ENCODE measurements at places on chromosomes 11 and 22.

DNA sequence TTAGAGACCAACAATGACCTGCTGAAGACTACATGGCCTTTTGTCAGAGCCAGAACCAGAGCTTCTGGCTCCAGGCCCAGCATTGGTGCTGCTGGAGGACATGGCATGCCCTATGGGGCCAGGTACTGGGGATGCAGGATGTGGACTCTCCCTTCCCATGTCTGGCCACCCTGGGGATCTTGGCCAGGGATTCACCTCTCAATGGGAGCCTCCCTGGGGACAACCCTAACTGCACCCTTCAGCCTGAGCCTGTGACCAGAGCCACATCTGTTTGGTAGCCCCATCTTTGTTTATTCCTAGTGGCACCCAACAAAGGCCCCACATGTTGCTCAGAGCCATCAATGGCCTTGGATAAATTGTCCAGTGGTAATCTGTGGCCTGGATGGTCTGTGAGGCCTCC lies 5.8 kb downstream of the KLHL35 start:
- no peak for DNase-seq

DNA sequence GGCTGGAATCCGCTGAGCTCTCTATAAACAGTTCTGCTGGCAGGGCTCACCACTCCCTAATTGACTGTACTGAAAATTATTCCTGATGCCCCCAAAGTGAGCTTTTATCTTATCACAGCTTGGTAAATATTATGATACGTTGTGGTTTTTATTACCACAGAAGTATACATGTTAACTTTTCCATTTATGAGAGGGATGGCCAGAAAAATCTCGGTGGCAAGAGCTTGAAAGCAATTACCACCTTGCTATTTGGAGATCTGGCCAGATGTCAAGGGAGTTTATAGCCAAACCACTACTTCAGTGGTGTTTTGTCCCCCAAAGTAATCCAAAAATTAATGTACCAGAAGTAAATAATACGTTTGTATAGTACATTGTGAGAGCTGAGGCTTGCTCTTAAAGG lies 75.4 kb upstream of the RCN1 start:
- no peak for DNase-seq

GRCh38 chr11:128552783-128553661 lies 34.3 kb downstream of the ETS1 start:
- DNase-seq, result no peak

GRCh38 chr11:124878759-124879492 lies 13.7 kb downstream of the ROBO3 start:
- DNase-seq, result no peak

DNA sequence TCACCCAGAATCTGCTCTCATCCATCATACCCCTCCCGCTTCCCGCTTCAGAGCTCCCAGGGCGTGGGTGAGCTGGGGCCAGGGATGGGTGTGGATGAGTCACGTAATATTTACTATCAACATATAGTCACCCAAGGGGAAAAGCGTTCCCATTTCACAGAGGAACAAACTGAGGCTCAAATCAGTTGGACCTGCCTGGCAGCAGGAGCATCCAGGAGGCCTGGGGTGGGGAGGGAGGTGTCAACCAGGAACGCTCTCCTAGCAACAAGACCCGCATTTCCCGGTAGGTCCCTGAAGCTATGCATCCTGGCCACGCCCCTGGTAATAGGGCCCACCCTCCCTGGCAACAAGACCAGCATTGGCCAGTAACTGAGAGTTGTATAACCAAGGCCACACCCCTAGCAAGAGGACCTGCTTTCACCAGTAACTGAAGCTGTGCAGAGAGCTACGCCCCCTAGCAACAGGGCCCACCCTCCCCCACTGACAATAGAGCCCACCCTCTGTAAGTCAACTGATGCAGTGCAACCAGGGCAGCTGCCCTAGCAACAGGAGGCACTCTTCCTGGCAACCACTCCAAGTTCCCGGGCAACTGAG lies 32.7 kb upstream of the TXNRD2 start:
- no peak for DNase-seq

GRCh38 chr11:5283086-5283485 lies 13.3 kb upstream of the HBE1 start:
- DNase-seq, result no peak

DNA sequence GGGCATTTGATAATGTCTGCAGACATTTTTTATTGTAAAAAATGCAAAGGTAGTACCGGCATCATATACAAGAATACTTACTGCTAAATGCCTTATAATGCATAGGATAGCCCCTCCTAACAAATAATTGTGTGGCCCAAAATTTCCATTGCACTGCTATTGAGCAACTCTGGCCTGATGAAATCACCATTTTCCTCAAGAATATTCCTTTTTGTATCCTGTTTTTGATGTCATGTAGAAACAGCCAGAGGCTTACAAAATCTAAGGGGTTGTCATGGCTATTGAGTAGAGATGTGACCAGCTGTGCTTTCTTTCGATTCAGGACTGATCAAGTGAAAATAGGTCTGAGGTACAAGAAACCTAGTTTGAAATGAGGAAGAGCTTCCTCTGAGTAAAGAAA lies 854.3 kb downstream of the KCNA4 start:
- DNase-seq, result no peak

- no peak for DNase-seq
Measured at GRCh38 chr22:49629586-49630447, 197.9 kb downstream of the BRD1 start.

DNA sequence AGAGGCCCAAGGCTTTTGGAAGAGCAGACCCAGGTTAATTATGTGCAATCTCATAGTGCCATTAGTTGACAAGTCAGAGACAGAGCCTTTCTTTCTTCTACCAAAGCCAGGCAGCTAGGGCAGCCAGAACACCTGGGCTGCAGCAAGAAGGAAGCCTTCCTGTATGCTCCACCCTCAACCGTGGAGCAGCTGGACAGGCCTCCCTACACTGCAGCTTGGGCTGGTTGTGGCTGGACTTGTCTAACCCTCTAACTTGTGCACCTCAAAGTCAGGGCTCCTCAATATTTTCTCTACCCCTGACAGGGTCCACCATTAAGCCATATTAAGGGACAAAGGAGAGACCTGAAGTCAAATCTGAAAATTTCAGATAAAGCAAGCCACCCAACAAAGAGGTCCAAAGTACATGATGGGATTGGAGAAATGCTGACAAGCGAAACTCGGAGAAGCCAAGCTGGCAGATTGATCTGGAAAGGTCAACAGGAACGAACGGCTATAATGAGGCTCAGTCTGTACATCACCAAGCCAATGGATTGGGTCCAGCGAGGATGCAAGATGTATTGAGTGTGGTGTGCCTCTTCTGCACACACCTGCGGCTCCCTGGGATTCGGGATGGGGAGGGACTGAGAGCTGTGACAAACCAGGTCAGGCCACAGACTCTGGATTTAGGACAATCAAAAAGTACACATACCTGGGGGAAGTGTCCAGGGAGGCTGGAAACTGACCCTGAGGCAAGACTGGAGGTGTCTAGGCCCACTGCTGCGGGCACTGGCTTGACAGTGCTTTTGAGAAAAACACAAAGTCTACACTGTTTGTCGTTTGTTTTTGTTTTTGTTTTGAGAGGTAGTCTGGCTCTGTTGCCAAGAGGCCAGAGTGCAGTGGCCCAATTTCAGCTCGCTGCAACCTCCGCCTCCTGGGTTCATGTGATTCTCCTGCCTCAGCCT lies 11.7 kb upstream of the SLC43A3 start:
- no peak for DNase-seq

DNA sequence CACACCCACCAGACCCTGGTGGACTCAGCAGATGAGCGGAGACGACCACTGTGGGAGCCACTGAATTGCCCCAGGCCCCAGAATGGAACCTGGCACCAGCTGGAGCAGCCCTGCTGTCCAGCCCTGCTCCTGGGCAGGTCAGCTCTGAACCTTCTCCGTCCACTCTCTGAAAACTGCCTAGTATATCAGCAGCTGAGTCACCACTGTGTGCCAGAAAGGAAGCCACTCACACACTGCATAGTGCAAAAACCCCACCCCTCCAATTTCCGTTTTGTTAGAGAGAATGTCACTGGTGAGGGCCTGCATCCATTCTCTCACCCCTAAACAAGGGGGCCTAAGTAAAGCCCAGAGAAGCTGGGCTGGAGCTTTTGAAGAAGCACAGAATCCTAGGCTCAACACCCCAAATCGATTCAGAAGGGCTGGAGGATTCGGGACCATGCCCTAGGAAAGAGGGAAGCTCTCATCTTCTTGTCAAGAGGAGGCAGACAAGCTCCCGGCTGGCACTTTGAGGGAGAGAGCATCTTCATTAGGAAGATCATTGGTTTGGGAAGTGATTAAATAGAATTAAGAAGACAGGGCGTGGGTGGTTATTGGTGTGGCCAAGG lies 44.5 kb downstream of the GALNT18 start:
- no peak for DNase-seq

DNA sequence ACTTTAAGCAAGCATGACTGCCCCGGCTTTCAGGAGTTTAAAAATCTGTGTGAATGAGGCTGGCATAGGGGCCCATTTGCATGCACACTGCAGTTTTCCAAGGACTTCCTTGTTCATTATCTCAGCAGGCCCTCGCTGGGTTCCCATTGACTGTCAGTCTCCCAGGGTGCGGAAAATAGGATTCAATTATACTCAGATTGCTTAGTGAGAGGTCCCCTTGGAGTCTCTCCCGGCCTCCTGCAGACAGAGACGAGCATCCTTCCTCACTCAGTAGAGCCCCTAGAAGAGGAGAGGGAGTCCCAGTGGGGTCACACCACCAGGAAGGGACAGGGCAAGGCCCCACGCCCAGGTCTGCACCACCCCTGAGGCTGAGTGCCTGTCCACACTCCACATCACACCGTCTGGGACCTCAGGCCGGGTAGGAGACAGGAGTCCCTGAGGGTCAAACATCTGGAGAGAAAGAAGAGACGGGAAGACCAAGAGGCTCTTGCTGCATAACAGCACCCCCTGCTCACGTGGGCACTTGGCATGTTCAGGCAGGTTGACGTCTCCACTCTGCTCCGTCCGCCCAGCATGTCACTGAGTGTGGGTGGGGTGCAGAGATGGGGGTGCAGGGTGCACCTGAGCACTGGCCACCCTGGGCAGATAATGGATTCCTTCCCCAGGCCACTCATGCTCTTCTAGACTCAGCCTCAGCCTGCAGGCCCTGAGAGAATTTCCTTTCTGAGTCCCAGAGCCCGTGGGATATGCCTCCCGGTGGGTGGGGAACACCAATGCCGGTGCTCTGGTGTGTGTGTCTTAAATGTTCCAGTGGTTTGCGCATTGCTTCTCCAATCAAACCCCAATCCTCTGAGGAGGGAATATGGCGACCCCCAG lies 58.8 kb downstream of the MCM5 start:
- DNase-seq, result no peak

- DNase-seq, result no peak
Measured at GRCh38 chr11:47415949-47416472, 7.6 kb downstream of the SLC39A13 start.

- DNase-seq, result no peak
Measured at GRCh38 chr11:79942646-79943045, 501.8 kb upstream of the TENM4 start.

DNA sequence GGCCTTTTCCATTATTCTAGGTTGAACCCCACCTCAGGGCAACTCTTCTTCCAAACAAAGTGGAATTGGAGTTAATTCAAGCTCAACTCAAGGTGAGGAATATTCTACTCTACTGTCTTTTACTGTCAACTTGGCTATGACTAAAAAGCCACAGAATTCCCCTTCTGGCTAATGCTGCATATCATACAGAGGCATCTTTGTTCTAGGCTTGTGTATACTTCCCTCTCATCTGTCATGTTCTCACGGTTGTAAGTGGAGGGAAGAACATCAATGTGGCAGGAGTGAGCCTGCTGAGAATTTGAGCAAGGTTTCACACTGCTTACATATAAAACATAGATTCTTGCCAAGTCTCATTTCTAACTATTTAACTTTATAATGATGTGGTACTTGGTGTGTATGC lies 921.4 kb upstream of the CNTN5 start:
- DNase-seq, result no peak

DNA sequence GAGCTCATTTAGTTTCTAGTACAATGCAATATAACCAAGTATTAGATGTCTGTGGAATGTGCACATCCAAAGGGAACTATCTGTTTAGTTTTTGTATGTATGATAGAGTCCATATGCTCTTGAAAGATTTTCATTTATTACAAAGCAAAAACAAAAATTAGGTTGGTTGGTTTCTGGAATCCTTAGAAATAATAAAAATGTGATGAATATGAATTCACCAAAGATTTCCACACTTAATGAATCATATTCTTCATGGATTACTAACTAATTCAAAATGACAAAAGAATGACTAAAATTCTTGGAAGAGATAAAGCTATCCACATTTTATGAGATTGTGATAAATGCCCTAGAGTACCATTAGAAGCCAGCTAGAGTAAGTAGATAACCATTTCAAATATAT lies 261.1 kb downstream of the SBF2 start:
- DNase-seq, result no peak

DNA sequence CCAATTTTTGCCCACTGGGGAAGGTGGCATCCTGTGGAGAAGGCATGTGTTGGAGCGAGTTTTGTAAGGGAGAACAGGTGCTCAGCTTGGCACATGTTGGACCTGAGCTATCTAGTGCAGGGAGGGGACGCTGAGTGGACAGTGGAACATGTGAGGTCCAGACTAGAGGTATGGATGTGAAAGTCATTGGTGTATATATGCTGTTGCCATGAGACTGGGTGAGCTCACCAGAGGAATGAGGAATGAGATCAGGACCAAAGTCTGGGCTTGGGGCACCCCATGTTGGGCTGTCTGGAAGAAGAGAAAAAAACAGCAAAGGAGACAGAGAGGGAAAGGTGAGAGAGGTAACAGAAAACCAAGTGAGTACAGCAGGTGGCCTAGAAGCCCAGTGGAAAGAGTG lies 12.3 kb upstream of the SYT7 start:
- DNase-seq, result no peak

GRCh38 chr11:88104408-88104807 lies 70.8 kb downstream of the RAB38 start:
- DNase-seq, result no peak

GRCh38 chr11:73862986-73863385 lies 13.7 kb downstream of the COA4 start:
- DNase-seq, result no peak

DNA sequence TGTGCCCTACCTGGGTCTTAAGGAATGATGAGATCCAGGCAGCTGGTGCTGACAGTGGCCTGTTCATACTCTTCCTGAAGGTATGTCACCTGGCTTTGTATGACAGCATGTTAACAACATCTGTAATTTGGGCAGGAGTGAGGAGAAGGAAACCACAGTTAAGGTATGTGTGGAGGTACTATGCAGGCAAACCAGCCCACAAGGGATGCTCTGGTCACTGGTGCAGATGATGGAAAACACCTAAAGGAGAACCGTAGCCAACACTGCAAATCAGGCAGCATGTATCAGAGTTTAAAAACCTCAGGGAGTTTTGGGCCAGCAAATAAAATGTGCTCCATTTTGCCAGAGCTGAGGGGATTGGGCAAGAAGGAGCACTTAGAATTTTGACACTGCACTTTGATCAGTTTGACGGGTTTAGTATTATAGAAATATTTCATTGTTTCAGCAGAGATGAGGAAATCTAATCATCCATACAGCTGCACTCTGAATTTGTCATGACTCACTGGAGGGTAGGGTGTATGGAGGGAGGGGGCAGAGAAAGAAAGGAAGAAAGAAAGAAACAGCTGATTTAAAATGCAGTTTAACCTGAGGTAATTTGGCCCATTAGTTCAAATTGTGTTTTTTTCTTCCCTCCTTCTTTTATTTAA lies 260.9 kb downstream of the KIRREL3 start:
- DNase-seq, result no peak

Measured in cortex of kidney (tissue), 1 donor.